ENCODE measurements at places on chromosomes 3 and 15. TPM values are rescaled to one million over a fixed set of nuclear protein-coding genes. Genes with fewer than 3 reads are reported as not detected.

SLC22A13 gene
- not detected for total RNA-seq

PLOD2 gene
- 113 TPM for total RNA-seq

RLBP1 gene
- total RNA-seq, result not detected

CX3CR1 gene
- total RNA-seq, result not detected

MYZAP gene
- 0.91 TPM for total RNA-seq

CEP152 gene
- total RNA-seq, result 4.7 TPM

ALPK3 gene
- total RNA-seq, result 0.14 TPM

SMAD6 gene
- 26.9 TPM for total RNA-seq

NDN gene
- not detected for total RNA-seq

TRIM69 gene
- total RNA-seq, result 5.8 TPM

ANKRD34C gene
- total RNA-seq, result not detected

PLA1A gene
- 0.40 TPM for total RNA-seq

TBC1D5 gene
- 15.7 TPM for total RNA-seq

NBEAL2 gene
- 61.4 TPM for total RNA-seq

CAPN3 gene
- 0.34 TPM for total RNA-seq

SH3GL3 gene
- total RNA-seq, result 0.85 TPM

TMEM207 gene
- not detected for total RNA-seq

CCDC39 gene
- total RNA-seq, result not detected

C3orf70 gene
- total RNA-seq, result 0.02 TPM

BFSP2 gene
- total RNA-seq, result not detected

SYNPR gene
- not detected for total RNA-seq

SLC22A14 gene
- 0.07 TPM for total RNA-seq

MB21D2 gene
- 5.0 TPM for total RNA-seq

ALDH1A2 gene
- total RNA-seq, result not detected

CDCP1 gene
- total RNA-seq, result 8.1 TPM

PRR20G gene
- 1.6 TPM for total RNA-seq

COL7A1 gene
- total RNA-seq, result 149 TPM

TGM5 gene
- total RNA-seq, result not detected

GP9 gene
- not detected for total RNA-seq

MRPL47 gene
- 44.4 TPM for total RNA-seq

NXPE3 gene
- total RNA-seq, result 21.0 TPM

FAM227B gene
- 0.91 TPM for total RNA-seq

All from A549 treated with Mapracorat at 1 μM for 4 hours (cell line).